NCI-H2107 (cell line): ENCODE measurements at places on chromosomes 7 and 10.

DNA sequence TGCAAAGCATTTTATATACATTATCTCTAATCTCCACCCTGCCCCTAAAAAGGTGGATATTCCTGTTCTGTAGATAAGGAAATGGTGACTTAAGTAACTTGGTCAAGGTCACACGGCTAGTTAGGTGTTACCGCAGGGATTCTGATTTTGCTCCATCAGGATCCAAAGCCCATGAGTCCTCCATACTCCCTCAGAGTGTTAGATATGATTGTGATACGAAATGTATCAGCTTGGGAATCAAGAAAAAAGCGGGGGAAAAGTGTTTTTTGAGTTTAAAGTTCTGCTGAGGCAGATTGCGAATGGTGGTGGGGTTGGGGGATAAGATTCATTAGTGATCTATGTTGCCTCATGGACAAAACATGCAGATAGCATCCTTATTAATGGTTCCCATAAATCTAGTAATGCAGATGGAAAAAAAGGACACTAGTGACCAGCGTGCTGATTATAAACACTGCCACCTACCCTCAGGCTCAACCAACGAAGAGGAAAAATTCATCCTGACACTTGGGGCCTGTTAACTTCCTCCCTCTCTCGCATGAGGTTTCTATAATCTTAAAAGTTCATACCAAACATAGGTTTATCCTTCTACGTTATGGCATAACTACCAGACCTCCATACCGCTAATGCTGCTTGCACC, 2.3 kb downstream of the ICA1 start:
- DNase-seq, result no peak

DNA sequence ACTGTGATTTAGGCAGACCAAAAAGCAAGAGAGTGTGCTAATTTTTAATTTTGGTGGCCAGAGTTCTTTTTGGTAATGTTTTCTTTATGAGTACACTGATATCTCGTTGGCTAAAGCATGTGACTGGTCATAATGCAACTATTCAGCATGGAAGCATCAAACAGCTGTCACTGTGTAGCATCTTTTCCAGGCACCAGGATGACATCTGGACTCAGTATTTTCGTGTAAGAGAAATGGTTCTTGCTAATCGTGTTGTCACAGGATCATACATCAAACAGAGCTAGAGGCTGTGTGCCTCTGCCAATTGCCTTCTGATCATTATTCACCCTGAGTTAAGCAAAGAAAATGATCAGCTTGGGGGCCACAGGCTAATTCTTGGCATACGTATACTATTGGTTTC, 118.9 kb downstream of the SND1 start:
- no peak for DNase-seq

GRCh38 chr7:130926001-130926691, 192.1 kb upstream of the KLF14 start:
- DNase-seq, result no peak

DNA sequence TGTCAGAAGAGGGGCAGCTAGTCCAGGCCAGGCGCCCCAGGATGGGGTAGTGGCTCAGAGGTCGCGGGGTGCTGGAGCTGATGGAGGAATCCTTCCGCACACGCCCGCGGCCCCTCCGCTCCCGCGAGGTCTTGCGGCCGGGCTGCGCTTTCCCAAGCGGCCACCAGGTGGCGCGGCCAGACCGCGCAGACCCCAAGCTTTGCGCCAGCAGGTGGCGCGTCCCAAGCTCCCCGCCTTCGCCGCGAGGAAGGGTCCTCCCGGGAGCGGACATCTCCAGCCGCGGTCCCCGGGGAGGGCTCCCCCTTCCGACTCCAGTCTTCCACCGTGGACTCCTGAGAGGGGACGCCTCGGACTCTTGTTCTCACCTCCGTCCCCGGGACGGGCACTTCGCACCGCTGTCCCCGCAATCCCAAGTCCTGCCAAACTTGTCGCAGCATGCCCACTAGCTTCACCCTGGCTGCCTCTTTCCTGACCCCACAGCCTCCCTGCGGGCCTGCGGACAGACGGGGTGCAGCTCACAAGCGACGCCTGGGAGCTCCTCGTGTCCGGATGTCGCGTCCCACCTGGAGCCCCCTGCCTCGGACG, 19.4 kb downstream of the KCNK18 start:
- peak; percentile 4 for DNase-seq

- no peak for DNase-seq
Measured at GRCh38 chr7:69403169-69403568, 195.1 kb upstream of the AUTS2 start.

DNA sequence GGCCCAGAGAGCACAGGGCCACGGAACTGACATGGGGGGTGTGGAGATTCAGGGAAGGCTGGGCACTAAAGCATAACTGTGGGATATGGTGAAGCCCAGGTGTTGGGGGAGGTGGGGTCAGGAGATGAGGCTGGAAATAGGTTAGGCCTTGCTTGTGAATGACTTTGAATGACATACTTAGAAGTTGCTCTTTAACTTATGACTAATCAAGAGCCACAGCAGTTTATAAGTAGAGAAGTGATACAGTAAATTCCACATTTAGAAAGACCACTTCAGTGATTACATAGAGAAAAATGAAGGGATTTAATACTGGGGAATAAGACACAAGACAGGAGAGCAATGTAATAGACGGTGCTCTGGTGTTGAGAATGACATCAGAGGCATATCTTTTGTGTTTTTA, 120.8 kb upstream of the SEC61G start:
- DNase-seq, result no peak

- no peak for DNase-seq
Measured at GRCh38 chr10:79473496-79474095, 28.2 kb upstream of the ZCCHC24 start.

DNA sequence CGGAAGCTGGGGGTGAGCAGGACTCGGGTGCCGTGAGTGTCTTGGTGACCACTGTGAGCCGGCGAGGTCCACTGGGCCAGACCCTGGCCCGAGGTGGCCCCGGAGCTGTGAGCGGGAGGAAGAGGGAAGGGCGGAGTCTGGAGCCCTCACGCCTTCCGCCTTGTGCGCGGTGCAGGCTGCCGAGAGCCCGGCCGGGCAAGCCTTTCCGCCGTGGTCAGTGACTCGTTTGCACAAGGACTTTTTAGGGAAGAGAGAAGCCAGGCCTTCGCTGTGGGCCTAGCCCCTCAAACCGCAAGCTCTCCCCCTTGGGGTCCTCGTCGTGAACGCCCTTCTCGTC, 40.9 kb upstream of the ZNF32 start:
- no peak for DNase-seq

DNA sequence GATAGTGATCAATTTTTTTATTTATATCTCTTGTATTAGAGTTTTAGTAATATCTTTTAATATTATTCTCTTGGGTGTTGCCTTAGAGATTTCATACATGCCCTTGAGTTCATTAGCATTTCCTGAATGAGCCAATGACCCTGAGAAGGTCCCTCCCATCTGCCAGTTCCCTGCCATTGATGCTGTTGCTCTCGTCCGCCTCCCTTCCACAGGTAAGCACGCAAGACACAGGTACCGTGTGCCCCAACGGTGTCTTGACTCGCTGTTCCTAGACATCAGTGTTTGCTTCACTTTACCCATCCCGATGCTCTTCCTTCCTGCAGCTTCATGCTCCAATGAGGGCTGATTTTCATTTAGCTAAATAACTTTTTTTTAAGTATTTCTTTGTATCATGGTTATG, 19.7 kb upstream of the PWWP2B start:
- no peak for DNase-seq

DNA sequence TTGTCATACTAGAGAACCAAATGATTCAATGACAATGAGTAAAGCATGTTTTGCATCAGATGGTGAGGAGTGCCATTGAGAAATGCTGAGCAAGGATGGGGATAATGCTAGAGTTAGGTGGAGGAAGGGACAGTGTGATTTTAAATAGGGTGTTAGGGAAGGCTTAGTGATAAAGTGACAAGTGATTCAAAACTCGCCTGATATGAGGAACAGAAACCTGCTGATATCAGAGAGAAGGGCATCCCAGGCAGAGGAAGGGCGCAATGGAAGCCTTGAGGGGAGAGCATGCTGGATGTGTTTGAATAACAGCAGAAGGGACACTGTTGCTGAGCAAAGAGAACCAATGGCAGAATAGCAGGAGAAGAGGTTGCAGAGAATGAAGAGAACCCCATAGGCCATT, 196.2 kb downstream of the NRG3 start:
- no peak for DNase-seq

GRCh38 chr10:47261121-47261520, 38.9 kb upstream of the GDF10 start:
- no peak for DNase-seq

DNA sequence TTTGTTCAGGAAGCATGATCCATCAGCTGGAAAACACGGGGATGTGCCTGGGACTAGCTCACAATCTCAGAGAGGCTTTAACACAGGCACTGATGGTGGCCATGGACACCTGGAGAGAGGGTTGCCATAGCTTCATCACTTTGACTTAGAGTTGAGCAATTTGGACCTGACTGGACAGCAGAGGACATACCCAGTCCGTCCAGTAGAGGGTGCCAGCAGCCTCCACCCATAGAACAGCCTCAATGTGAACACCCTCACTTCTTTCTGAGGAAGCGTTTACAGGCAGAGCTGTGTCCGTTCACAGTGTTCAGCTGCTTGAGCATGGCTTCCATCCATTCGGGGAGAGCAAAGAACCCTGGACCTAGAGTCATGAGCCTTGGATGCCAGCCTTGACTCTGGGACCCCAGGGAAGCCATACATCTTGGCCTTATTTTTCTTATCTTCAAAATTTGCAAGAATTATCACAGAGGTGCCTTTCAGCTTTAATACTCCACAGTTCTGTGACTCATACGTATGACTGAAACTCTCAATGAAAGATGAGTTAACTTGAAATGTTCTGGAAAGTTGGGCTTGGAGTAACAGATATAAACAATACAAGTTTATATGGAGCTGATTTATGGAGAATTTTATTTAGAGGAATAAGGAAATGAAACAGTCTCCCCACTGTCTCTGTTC, 302.9 kb upstream of the PODXL start:
- DNase-seq, result no peak

DNA sequence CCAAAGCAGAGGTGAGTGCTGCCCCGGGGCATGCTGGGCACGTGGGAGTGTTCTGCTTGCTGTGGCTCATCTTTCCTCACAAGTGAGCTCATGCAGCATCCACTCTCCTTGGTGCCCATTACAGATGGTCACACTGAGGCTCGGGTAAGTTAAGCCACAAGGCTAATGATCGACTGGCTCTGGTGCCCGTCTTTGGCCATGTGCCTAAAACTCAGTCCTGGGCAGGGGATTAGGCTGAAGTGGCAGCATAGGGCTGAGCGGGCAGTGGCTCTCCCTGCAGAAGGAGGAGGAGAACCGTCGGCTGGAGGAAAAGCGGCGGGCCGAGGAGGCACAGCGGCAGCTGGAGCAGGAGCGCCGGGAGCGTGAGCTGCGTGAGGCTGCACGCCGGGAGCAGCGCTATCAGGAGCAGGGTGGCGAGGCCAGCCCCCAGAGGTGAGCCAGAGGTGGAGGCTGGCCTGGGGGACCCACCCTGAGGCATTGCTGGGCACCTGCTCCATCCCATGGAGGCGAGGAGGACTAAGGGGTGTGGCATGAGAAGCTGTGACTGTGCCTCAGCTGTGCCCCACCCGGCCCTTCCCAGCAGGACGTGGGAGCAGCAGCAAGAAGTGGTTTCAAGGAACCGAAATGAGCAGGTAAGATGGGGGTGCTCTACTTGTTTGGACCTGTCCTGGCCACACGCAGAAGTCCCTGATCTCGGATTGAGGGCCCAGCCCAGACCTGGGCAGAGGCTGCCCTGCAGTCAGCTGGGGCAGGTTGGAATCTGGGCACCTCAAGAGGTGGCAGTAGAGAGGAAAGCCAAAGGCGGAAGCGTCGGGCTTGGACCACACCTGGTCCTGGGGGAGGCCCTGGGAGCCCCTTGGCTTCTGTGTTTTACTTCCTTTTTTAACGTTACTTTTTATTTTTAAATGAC, 7.3 kb downstream of the PGAM2 start:
- no peak for DNase-seq

DNA sequence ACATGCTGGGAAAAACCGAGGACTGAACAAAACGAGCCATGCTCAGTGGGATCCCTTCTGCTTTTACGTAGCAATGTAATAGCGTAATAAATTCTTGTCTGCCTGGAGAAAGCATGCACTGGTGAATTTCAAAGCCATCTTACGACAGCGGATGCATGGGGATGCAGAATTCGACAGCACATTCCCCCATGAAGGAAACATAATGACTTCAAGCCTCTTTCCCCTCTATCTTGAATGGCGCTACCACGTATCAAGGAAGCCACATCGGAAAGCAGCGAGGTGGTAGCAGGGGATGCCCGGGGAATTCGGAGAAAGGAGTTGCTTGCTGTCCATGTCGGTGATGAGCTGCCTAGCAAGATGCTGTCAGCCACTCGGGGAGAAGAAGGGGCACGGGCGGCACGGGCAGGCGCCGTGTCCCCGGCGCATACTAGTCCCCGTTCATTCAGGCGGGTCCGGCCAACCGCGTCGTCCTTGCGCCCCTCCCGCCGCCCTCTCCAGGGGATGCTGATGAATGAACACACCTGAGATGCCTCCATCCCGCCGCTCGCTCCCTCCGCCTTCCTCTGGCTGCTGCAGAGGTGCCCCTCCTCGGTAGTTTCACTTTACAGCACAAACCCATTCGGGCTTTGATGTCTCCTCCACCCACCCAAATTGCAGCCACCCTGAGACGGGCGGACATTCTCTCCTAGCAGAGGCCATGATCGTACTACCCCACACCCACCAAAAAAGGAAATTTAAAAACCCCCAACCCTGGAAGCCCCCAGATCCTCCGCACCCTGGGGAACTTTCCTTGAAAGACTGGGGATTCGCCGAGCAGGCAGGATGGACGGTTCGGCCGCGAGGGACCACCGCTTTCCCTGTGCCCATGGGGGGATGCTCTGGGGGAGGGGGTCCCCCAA, 644 bp downstream of the SORBS1 start:
- DNase-seq, result no peak

DNA sequence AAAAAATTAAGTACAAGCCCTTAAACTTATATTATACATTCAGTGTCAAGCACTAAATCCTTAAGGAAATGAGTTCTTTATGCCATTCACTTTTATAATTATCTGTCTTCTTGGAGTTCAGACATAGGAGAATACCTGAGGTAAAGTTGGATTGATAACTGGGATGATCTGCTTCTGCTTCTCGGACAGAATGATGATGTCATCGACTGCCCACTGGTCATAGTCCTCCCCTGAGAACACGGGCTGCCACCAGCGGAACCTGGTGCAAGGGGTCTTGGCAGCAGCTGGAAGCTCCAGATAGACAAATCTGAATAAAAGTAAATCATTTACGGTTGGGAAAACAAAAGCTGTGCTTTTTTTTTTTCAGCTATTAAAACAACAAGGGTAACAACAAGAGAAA, 148.2 kb upstream of the SLC26A5 start:
- DNase-seq, result no peak

- DNase-seq, result no peak
Measured at GRCh38 chr7:4111166-4111565, 570.9 kb upstream of the FOXK1 start.

- DNase-seq, result no peak
Measured at GRCh38 chr10:102758240-102758932, 14.6 kb downstream of the WBP1L start.

DNA sequence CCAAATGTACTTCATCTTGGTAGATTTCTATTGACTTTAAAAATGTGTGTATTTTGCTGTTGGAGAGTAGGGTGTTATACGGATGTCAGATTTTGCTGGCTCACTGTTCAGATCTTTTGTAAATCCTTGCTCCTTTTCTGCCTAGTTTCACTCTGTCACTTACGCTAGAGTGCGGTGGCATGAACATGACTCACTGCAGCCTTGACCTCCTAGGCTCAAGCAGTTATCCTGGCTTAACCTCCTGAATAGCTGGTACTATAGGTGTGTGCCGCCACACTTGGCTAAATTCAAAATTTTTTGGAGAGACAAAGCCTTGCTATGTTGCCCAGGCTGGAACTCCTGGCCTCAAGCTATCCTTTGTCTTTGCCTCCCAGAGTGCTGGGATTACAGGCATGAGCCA, 29.4 kb downstream of the BMS1 start:
- DNase-seq, result no peak

- no peak for DNase-seq
Measured at GRCh38 chr10:11387551-11388222, 223.8 kb downstream of the USP6NL start.
